ENCODE measurements at places on chromosomes 5 and 9.

DNA sequence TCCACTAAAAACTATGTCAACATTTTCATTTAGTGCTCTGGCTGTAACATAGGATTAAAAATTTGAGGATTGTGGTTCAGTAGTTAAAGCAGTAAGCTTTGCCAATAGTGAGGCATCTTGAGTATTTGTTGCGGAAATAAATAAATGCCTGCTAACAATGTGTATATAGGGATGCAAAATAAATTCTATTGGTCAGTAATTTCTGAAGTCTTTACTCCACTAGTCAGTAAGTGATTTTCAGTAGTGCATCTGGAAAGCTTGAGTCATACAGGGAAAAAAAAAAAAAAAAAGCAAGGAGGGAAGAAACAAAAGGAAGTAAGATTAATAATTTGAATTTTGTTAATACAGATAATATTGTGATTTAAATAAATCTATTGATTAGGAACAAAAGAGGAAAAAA, 21.0 kb downstream of the NIPBL start:
- no peak for DNase-seq

GRCh38 chr9:21311889-21312288, 6.8 kb upstream of the IFNA5 start:
- no peak for DNase-seq

GRCh38 chr9:68979538-68980314, 34.2 kb downstream of the PRKACG start:
- no peak for DNase-seq

DNA sequence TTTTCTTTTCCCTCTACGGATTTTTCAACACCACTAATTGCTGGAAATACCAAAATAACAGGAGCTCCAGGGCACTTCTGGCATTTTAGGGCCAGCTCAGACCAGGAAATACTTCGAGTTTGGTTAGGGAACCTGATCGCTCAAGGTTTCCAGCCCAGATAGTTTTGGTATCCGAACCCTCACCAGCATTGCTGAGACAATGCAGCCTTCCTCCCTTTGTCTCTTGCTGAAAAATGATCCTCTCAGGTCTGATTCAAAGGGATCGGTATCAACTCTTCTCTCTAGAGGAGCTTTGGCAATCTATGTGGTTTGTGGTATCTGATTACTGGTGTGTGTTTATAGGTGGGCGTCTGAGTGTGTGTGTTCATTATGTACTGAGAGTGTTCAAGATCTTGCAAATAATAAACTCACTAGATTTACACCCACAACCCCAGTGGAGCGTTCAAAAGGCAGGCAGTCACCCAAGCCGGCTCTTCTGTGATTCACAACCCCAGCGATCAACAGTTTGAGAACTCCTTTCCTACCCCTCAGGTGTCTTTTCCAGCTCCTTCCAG, 122.8 kb upstream of the EGFLAM start:
- no peak for DNase-seq

- no peak for DNase-seq
Measured at GRCh38 chr5:39730006-39730405, 305.2 kb upstream of the DAB2 start.

- DNase-seq = no peak
Measured at GRCh38 chr9:3521966-3522365, 3.8 kb downstream of the RFX3 start.

- no peak for DNase-seq
Measured at GRCh38 chr5:133730866-133731265, 118.5 kb upstream of the FSTL4 start.

GRCh38 chr5:11110128-11110527, 349.1 kb upstream of the DAP start:
- DNase-seq = no peak

DNA sequence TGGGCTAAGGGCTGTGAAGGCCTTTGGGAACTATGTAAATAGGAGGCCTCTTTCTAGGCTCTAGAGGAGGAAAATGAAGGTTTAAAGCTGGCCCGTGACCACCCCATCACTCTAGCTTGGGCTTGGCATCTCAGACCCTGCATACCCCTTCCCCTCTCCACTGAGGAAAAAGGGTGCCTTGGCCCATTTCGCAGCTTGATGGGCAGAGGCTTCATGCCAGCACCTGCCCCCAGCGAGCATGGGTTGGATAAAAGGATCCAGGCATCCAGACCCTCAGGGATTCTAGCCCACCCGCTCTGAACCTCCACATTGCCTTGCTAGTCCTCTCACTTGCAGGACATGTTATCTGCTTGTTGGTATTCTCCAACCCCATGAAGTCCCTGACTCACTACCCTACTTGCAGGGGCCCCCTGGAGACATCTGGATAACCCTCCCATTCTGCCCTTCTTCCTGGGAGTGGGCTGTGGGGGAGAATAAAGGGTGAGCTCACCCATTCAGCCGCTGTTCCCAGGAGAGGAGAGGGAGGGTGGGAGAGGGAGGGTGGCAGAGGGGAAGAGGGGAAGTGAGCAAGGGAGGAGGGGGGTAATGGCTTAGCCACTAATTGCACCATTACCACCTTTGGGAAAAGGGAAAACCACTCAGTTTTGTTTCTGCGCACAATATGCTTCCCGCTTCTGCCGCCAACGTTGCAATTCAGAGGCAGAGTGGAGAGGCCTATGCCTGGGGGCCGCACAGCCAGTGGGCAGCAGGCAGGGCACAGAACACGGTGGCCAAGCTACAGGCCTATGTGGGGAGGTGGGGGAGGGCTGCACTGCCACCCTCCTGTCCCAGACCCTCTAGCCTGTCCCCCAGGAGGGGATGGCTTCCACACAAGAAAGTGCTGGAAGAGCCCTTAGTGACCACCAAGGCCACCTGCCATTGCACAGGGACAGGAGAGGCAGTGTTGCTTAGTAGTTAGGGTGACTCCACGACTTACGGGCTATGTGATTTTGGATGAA, 2.1 kb upstream of the CAMK2A start:
- no peak for DNase-seq

DNA sequence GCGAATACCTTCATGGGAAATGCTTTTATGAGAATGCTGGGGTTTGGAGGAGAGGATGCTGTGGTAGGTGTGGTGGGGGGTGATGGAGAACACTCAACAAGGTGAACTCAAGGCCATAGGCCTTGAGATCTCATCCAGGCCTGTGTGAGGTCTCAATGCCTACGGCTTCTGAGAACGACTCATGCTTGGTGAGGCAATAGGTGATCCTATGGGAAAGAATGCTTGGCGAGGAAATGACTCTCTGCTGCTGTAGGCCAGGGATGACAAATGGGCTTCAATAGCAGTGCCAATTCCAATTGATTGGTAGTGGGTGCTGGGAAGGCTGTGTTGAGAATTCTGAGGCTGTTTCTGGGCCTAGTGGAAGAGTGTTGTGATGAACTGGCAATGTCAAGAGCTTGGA, 280.2 kb upstream of the CLINT1 start:
- no peak for DNase-seq

- DNase-seq = no peak
Measured at GRCh38 chr5:120098902-120099535, 365.1 kb upstream of the PRR16 start.

GRCh38 chr5:146240951-146241350, 37.5 kb downstream of the RBM27 start:
- no peak for DNase-seq

DNA sequence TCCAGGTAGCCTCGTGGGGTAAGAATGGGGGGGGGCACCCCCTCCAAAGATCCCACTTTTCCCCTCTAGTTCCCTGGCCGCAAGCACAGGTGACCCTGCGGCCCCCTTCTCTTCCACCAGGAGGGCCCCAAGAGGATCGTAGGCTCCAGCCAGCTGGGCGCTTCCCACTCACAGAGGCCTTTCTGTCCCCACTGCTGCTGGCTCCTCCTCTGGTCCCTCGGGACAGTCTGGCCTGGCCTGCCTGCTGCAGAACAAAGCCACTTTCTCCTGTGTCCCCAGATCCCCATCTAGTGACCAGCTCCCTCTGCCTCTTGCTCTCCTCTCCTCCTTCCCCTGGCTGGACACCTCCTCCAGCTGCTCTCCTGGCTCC, 534 bp upstream of the SAPCD2 start:
- peak; percentile 43 for DNase-seq

DNA sequence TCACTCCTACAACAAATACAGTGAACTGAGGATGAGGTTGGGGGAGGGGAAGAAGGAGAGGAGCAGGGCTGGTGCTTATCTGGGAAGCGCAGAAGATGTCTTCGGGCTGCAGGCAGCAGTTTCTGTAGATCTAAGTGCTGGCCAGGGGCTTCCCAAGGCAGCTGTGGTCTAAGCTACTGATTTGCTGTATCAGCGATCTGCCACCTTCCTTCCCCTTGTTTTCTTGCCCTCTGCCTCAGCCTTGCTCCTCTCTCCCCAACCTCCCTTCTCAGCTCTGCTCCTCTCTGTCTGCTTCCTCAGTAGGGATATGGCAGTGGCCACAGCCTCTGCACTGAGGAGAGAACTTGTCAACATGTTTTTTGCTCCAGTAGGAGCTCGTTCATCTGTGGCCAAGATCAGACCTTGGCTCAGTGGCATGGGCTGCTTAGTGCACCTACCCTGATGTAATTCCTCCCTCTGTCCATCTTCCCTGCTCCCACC, 42.8 kb upstream of the IL6ST start:
- DNase-seq = no peak

- no peak for DNase-seq
Measured at GRCh38 chr5:51661646-51662265, 278.5 kb downstream of the ISL1 start.

DNA sequence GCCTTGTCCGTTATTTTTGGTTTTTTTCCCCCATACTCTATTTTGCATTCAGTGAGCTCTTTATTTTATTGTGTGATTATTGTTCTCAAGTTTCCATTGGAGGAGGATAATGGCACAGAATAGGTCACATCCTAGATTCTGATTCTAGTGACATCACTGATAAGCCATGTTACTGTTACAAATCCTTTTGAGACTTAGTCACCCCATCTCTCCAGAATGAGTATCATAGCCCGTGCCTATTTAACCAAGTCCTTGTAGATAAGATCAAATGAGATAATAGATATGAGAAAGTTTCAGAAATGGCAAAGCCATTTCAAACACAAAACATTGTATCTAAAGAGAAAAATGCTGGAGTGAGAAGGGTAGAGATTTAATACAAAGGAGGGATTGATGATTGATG, 242.6 kb downstream of the RAB3C start:
- no peak for DNase-seq

DNA sequence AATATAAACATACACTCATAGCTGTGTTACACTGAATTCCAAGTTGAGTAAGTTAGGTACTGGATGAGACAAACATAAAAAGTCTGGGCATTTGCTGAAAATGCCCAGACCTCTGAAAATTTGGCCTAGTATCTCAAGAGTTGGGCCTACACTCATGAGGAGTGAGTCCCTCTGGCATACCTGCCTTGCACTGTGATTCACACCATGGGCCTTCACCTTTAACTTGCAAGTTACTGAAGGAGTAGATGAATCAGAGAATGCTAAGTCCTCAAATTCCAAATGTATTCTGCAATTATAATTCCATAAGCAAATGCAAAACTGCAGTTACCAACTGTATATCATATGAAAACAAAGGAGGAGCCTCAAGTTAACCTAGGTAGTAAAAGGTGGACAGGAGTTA, 32.3 kb upstream of the C9orf40 start:
- no peak for DNase-seq

DNA sequence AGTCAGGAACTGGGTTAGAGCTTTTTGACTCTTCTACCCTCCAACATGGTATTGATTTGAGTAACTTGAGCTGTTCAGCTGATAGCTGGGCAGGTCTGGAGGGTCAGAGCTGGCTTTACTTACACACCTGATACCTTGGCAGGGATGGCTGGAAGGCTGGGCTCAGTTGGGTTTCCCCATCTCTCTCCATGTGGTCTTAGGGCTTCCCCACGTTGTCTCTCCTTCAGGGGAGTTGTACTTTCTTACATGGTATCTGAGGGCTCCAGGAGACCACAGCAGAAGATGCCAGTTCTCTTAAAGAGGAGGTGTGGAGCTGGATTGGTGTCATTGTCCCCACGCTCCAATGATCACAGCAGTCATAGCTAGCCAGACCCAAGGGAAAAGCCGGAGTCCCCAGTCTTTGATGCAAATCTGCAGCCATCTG, 25.6 kb downstream of the ISOC1 start:
- no peak for DNase-seq

- no peak for DNase-seq
Measured at GRCh38 chr5:147887026-147887627, 8.6 kb downstream of the SCGB3A2 start.

- peak; percentile 17 for DNase-seq
Measured at GRCh38 chr9:69120380-69121154, 53.5 kb upstream of the TJP2 start.

DNA sequence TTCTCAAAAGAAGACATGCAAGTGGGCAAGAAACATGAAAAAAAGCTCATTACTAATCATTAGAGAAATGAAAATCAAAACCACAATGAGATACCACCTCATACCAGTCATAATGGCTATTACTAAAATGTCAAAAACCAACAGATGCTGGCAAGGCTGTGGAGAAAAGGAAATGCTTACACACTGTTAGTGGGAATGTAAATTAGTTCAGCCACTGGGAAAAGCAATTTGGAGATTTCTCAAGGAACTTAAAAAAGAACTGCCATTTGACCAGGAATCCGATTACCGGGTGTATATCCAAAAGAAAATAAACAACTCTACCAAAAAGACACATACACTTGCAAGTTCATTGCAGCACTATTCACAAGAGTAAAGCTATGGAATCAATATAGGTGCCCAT, 595.4 kb upstream of the RIOK2 start:
- no peak for DNase-seq

DNA sequence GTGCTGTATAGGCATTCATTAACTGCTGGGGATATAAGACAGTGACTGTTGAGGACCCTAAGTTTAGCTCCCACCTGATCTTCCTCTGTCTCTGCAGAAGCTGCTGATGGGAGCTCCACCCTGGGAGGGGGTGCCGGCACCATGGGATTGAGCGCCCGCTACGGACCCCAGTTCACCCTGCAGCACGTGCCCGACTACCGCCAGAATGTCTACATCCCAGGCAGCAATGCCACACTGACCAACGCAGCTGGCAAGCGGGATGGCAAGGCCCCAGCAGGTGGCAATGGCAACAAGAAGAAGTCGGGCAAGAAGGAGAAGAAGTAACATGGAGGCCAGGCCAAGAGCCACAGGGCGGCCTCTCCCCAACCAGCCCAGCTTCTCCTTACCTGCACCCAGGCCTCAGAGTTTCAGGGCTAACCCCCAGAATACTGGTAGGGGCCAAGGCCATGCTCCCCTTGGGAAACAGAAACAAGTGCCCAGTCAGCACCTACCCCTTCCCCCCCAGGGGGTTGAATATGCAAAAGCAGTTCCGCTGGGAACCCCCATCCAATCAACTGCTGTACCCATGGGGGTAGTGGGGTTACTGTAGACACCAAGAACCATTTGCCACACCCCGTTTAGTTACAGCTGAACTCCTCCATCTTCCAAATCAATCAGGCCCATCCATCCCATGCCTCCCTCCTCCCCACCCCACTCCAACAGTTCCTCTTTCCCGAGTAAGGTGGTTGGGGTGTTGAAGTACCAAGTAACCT, 22.1 kb downstream of the PCDHGC5 start:
- no peak for DNase-seq

- no peak for DNase-seq
Measured at GRCh38 chr5:157473383-157474320, 13.6 kb downstream of the NIPAL4 start.

GRCh38 chr5:37568018-37568753, 189.1 kb downstream of the WDR70 start:
- no peak for DNase-seq

Data from NCI-H1092 (cell line).